Hematopoietic multipotent progenitor cell treated with erythropoietin and hydrocortisone succinate and interleukin-3 and kit ligand, for 6 days (in vitro differentiated cells): ENCODE measurements at places on chromosomes 13 and 19.

GRCh38 chr19:53101518-53101917 is 1.7 kb downstream of the ZNF160 start:
- peak; percentile 46 for DNase-seq

DNA sequence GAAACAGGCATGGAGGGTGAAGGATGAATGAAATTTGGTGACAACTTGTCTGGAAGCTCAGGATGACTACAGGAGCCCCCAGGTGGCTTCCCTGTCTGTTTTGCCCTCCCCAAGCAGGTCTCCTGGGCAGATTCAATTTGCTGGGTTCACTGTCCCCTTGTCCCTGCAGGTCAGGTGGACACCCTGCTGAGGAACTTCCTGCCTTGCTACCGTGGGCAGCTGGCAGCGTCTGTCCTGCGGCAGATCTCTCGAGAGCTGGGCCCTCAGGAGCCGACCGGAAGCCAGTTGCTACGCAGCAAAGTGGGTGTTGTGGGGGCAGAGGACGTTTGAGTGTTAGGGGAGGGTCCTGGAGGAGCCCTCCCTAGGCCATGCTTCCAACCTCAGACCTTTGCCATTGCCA is 19.1 kb downstream of the PGLS start:
- no peak for DNase-seq

DNA sequence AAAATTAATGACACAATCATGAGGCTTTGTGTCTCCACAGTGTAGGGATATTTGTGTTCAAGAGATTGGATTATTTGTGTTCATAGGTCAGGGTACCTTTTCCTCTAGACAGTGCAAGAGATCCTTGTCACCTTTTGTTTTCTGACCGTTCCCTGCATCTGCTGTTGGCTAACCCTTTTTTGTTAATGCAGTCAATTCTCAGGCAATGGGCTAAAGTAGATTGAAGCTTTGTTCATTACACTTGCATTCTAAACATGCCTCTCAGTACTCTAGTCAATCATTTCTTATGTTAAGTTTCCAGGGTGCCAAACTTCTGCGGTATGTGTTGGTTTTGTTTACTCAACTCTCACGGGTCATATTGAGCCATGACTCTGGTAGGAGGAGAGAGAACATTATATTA is 1.8 kb upstream of the MED4 start:
- DNase-seq, result no peak

GRCh38 chr13:101262306-101262705 is 154.0 kb downstream of the NALCN start:
- DNase-seq, result no peak

DNA sequence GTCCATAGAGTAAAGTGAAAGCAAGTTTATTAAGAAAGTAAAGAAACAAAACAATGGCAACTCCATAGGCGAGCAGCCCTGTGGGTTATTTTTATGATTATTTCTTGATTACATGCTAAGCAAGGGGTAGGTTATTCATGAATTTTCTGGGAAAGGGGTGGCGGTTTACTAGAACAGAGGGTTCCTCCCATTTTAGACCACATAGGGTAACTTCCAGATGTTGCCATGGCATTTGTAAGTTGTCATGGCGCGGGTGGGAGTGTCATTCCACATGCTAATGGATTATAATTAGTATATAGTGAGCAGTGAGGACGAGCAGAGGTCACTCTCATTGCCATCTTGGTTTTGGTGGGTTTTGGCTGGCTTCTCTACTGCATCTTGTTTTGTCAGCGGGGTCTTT is 8.4 kb upstream of the DCUN1D2 start:
- peak; percentile 29 for DNase-seq

- peak; percentile 74 for DNase-seq
These were observed 1.8 kb downstream of the MBNL2 start for GRCh38 chr13:97223711-97224541.

- DNase-seq, result no peak
These were observed 38.8 kb downstream of the SERP2 start for GRCh38 chr13:44412346-44412935.

DNA sequence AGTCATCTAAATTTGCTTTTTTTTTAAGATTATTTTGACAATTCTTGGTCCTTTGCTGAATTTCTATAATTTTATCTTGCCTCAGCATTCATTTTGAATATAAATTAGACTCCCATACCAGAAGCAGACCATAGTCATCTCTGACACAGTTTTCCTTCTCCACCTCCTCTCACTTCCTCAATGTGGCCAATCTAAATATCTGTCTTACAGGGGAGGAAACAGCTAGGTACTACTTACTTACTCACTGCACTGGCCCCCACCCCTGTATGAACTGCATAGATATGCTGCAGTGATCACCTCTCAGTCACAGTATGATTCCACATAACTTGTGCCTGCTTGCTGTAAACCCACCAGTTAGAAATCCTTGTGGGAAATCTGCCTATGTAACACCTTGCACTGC is 665.6 kb downstream of the FGF9 start:
- DNase-seq, result no peak

- DNase-seq, result no peak
These were observed 7.4 kb downstream of the FUT6 start for GRCh38 chr19:5832061-5832460.

DNA sequence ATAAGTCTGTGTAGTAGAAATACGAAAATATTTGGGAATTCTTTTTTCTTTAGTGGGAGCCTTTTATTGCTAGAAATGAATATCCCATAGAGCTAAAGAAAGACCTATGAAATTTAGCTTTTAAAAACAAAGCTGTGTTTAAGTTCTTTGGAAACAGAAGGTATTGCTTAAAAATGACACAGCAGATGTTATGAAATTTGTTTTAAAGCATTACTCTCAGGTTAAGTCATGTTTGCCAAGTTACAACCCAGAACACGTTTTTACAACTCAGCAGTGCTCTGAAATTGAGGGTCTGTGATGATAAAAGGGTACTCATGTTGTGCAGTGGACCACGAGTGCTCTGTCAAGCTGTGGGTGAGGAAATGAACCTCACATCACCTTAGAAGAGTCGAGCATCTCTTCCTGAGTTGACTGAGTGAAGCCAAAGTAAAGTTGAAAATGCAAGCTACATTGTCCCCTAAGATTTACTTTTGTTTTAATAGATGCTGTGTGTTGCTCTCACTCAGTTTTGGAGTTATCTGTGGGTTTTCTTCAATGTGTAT is 161.1 kb downstream of the SHISA2 start:
- no peak for DNase-seq
